ENCODE measurements at places on chromosomes 4 and X.

GRCh38 chr4:94698187-94698586, 59.6 kb upstream of the BMPR1B start:
- DNase-seq = no peak

- no peak for DNase-seq
These were observed 5.8 kb downstream of the RXFP1 start for GRCh38 chr4:158527516-158527915.

GRCh38 chr4:47287735-47288134, 175.8 kb downstream of the COMMD8 start:
- DNase-seq = no peak

DNA sequence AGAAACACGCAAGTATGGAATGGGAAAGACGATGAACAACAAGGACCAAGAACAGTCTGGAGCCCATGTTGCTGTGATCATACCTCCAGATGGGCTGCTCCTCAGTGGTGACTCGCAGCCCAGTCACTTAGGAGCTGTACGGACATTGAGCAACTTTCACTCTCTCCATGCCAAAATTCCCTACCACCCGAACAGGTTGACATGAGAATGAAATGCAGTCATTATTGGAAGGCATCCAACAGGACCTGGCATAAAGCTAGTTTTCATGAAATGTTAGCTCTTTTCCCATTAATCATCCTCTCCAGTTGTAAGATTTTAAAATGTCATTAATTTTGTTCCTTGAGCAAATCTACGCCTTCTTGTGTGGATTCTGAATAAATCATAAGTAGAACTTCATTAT, 82.7 kb upstream of the GPM6B start:
- peak; percentile 89 for DNase-seq

DNA sequence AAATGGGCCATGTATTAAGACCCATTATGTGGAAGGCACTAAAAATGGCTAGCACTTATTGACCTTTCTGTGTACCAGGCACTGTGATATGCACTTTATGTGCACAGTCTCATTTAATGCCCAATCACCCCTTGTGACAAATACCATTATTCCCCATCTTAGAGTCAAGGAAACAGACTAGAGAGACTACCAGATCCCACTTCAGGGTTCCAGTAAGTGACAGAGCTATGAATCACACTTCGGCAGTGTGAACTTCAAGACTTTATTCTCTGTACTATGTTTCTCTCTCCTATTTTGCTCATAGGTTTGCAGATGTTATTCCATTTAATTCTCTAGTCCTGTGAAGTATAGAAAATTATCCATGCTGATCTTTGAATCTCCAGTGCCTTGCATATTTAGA, 107.0 kb downstream of the NFKB1 start:
- DNase-seq = no peak

DNA sequence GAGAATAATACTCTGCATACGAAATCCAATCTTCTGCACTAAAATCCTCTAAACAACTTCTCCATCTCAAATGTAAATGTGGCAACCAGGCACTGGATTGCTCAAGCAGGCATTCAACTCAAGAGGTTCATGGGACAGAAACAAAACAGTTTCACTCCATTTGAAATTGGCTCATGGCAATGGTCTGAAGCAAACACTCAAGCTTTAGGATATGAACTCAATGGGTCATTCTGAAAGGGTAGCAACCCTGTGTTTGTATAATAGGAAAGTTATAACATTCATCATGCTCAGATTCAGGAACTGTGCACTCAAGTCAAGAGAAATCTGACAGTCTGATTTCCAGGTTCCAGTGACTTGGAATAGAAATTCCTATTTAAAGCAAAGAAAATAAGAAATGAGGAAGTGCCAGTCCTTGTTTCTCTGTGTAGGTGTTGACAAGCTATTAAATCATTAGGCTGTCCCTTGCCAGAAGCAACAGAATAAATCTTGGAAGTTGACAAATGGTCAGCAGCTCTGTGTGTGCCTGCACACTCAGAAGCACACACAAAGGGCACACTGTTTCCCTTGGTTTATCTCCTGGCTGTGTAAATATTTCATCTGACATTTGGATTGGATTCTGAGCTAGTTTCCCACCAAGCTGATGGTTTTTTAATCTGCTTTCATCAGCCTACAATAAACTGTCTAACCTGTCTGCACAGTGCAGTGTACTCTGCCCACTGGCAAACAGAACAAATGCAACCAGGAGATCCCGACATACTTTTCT, 75.9 kb upstream of the CITED1 start:
- DNase-seq = no peak

DNA sequence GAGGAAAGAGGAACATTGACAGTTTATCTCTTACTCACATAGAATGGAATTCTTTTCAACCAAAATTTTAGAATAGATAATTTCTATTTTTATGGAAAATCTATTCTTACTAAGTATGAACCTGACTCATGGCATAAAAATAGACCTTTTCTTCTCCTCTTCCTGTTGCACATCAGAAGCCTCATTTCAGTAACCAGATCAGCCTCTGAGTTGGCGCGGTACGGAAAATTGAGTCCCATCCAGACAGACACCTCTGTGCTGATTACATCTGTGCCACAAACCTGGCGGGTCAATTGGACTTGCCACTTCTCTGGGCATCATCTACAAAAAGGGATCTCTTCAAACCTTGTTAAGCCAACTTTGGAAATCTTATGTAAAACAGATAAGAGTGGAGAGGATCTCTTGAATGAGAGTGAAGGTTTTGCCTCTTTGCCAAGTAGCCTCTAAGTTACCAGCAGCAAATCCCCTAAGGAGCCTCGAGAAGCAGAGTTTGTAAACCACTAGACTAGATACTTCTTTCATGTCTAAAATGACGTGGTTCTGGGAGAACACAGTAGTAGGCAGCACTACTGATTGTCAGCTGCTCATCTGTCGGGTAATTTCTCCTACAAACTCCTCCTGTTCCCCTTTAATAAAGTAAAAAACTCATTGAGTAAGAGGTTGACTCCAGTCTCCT, 37.4 kb downstream of the TENM3 start:
- DNase-seq = no peak

GRCh38 chr4:173405840-173406606, 7.1 kb upstream of the SCRG1 start:
- DNase-seq = no peak

GRCh38 chr4:56535915-56536314, 30.3 kb downstream of the ARL9 start:
- no peak for DNase-seq

- no peak for DNase-seq
These were observed 21.3 kb downstream of the QDPR start for GRCh38 chr4:17490575-17491059.

DNA sequence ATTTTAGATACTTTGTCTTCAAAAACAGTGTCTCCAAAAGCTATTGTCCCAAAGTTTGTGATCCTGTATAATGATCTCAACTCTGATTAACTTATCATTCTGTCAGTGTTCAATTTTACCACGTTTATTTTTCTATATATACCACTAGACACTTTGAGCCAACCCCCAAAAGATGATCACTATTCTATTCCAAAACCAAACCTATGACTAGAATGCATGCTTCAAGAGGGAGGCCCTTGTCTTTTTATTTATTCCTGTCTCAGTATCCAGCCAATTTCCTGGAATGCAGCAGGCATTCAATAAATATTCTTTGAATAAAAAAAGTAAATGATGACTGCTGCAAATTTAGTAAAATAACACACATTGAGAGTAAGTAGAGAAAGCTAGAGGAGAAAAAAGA, 275.6 kb downstream of the LDB2 start:
- no peak for DNase-seq

DNA sequence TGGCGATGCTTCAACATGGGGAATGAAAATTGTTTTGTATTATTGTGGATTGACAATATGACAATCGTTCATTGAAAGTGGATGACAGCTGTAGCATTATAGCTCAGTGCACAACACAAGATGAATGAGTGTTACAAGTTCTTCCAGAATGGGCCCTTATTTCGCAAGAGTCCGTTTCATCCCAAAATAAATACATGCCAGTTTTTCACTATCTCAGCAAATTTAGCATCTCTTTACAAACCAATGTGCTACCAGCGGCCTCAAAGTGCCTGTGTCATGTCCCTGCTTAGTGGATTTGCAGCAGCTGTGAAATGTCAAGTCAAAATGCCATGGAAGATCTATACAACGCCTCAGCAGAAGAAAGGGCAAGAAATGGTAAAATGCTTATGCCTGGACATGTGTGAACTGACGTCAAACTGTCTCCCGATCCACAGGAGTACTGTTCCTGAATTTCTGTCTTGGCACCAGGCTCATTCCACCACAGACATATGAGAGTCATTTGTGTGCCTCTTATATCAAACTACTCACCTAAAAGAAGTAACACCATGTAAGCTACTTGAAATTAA, 109.6 kb downstream of the MAML3 start:
- DNase-seq = no peak

GRCh38 chrX:25001808-25002660, 13.7 kb downstream of the ARX start:
- DNase-seq = no peak

- DNase-seq = no peak
These were observed 20.9 kb downstream of the APOOL start for GRCh38 chrX:85024562-85024961.

GRCh38 chrX:131895807-131896206, 127.3 kb upstream of the STK26 start:
- no peak for DNase-seq

- no peak for DNase-seq
These were observed 58.5 kb upstream of the ARSJ start for GRCh38 chr4:114037988-114038387.

GRCh38 chrX:27619459-27619858, 29.3 kb downstream of the DCAF8L2 start:
- DNase-seq = no peak

DNA sequence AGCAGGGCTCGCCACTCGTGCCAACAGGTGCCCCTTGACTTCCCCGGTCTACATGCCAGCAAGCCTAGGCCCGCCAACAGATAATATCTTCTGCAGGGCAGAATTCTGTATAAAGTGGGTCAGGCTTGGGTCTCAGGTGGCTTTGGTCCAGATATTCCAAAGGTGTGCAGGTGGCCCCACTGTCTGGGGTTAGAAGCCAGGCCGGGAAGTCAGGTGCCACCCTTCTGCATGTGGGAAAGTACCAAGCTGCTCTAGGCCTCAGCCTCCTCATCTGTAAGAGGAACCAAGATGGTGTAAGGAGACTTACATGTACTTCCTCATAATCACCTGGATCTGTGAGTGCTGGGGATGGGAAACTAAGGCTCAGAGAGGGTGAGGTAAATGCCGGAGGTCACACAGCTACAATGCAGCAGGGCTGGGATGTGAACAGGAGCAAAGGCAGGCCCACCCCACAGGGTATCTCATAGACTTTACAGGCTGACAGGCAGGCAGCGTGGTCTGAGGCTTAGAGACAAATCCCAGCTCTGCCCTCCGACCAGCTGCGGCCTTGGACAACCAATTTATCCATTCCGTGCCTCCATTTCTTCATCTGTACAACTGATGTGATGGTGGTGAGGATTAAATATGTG, 35.9 kb downstream of the WDR1 start:
- DNase-seq = no peak

DNA sequence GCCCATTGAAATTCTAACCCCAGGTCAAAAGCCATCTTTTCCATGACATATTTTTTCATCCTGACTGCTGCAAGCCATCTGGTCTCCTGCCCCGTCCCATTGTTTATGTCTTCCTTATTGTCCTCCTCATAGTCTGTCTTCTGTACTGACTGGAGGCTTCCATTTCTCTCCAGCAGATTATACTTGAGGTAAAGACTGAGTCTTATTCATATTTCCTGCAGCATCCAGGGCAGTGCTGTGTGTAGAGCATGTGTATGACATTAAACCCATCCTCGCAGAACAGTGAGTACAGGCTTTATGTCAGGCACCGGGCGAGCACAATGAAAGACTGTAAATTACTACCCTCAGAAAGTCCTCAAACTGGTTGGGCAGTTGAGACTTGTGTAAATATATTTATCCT, 275.1 kb downstream of the C4orf33 start:
- DNase-seq = no peak

DNA sequence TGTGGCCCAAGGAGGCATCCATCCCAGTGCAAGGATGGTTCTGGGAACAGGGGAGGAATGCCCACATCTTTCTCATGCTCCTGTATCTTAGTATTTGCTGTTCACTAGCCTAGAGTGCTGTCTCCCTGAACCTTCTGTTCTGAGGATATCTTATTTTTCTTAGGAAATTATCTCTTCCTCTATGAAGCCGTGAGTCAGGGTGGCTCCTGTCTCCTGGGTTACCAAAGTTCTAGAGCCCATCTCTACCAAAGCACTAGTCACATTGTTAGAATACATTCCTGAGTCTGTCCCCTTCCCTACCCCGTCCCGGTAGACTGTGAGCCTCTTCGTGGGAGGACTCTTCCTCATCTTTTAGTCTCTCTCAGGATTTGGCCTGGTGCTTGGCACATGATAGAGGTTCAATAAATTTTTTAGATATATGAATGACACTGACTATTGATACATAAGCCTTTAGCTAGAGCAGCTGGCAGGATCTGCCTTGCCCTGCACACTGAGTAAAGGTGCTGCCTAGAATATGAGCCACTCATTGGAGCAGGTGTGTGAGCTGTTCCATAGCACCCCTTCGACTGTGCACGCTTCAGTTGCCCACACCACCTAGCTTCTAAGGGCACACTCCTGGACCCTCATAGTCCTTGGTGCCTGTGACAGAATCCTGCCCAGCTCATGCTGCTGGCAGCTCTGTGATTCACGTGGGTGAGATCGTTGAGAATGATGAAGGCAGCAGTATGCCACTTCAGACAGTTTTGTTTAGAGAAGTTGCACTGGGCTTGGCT, 13.3 kb downstream of the CXCR3 start:
- DNase-seq = no peak

- no peak for DNase-seq
These were observed 977 bp downstream of the MAGEE1 start for GRCh38 chrX:76428243-76429130.

DNA sequence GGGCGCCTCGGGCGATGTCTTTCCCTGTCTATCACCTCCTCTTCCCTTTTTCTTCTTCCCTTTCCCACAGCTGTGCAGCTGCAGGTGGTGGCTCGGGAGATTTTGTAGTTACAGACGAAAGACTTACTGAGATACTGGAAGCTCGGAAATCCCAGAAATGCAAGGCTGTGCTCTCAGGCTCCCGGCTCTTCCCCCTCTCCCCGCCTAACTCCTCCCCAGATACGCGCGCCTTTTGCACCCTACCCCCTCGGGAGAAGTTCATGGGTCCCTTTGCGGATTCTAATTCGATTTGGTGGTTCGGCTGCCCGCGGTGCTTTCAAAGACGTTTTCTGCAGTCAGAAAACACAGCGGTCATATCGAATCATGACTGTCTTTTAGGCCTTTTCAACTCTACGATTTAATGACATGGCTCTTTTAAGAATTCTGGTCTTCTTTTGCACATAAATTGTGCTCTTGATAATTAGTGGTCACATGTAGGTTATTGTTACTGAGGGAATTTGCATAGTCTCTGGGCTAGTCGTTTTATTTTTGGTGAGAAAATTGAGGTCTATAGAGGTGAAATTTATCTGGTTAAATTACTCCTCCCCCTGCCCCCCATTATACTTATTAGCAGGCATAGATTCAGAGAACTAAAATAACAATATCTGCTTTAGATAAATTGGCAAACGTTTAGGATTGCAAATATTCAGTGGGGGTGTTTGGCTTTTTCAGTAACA, 1.6 kb downstream of the SEPTIN11 start:
- DNase-seq = peak; percentile 55

Data from RWPE1 (cell line).